ENCODE measurements at places on chromosomes 11 and 22.

DNA sequence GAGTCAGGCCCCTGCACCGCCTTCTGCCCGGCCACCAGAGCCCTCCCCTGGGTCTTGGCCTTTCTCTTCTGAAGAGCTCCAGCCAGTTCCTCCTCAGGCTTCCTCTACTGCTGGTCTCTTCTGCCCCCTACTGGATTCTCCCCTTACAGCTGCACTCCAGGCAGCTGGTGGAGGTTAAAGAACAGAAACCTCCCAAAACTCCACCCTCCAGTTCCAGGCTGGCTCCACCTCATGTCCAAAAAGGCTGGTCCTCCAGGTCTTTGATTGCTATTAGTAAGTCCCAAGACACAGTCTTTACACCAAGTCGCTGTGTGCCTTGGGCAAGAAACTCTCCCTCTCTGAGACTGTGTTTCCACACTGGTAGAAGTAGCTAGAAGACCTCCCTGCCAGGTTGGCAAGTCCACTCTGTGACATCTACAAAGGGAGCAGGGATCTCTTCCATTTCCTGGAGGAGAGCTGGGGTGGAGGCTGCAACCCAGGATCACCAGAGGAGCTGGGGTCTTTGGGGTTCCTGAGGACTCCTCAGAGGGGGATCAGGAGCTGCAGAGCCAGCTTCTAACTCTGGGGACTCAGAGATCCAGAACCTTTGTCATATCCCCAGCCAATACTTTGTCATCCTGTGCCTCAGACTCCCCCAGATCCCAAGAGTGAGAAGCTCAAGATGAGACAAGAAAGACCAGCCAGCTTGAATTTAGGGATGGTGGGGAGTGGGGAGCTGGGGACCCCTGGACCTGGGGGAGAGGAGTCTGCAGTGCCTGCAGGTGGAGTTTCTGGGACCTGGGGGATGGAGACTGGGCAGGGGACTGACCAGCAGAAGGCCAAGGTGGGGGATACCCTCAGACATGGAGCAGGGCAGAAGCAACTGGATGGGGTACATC lies 3.4 kb upstream of the IGLL5 start:
- DNase-seq = peak; percentile 81

GRCh38 chr22:46421267-46421666 lies 85.8 kb downstream of the TRMU start:
- DNase-seq = peak; percentile 26

DNA sequence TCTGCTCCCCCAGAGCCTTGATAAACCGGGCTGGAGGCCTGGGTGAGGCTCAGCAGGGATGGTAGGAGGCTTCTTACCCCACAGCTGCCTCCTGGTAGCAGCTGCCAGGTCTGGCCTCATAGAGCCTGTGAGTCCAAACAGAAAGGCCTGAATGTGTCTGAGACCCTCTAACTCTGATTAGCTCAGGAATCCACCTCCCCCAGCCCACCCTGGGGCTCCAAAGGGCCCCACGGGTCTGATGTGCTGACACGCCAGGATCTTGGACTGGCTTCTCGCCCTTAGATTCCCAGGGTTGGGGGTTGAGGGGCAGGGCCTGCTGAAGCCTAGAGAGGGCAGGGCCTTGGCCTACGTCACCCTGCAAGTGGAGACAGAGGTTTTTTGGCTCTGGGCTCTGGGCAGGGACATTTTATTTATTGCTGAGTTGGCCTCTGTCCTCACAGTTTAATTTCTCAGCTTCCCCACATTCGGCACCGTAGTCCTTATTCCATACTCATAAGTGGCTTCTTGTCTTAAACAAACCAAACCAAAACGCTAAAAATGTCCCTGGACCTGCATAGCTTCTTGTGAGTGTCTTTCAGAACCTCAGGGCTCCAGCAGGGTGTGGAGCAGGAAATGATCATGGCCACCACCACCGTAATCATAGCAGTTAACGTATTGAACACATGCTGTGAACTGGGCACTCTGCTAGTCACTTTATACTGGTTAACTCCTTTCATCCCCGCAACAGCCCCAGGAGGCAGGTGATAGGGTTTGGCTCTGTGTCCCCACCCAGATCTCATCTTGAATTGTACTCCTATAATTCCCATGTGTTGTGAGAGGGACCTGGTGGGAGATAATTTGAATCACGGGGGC lies 25.1 kb downstream of the KIAA1671 start:
- DNase-seq = no peak

DNA sequence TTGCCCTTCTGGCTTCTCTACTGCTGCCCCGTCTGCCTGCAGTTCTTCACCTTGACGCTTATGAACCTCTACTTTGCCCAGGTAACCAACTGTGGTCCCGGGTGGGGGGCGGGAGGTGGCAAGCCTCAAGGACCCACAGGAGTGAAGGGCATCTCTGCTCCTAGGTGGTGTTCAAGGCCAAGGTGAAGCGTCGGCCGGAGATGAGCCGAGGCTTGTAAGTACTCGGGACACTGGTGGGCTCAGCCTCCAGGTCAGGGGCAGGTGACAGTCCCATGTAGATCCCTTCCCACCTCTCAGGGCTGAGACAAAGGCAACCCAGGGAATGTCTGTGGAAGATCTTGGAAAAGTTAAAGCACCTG lies 1.1 kb downstream of the GPR137 start:
- DNase-seq = no peak

DNA sequence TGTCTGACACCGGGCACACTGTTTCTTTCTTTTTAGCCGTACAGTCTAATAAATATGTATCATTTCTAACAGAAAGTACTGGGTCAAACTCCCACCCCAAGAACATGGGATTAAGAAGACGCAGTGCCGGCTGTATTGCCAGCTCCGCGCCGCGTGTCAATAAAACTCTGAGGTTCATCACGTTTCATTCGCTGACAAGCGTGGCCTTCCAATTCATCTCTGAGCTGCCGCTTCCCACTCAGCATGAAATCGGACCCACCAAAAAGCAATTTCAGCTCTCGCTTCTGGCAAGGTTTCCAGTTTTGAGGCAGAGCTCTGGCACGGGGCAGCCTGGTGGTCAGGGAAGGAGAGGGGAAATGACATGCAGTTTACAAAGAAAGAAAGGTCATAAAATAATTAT lies 819.8 kb downstream of the OPCML start:
- DNase-seq = no peak

GRCh38 chr11:26286472-26287066 lies 45.4 kb upstream of the ANO3 start:
- DNase-seq = no peak

DNA sequence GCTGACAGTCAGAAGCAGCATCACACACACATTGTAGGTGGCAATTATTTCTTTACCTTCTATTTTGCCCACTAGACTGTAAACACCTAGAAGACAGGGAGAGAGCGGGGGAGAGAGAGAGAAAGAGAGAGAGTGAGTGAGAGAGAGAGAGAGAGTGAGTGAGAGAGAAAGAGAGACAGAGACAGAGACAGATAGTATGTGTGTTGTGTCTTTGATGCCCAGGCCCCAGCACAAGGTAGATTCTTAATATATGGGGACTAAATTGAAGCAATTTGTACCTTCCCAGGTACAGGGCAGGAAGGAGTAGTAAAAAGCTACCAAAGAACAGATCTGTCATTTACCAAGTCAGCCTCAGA lies 163.7 kb downstream of the PKNOX2 start:
- no peak for DNase-seq

- DNase-seq = no peak
Measured at GRCh38 chr22:41598081-41598480, 8.4 kb upstream of the PMM1 start.

- DNase-seq = no peak
Measured at GRCh38 chr11:12701811-12702592, 27.8 kb downstream of the TEAD1 start.

GRCh38 chr11:70582886-70583641 lies 184.7 kb downstream of the CTTN start:
- DNase-seq = no peak

- DNase-seq = no peak
Measured at GRCh38 chr11:44247508-44247907, 62.4 kb downstream of the ALX4 start.

- no peak for DNase-seq
Measured at GRCh38 chr11:9971894-9972293, 308.0 kb downstream of the SWAP70 start.

GRCh38 chr11:76678321-76678720 lies 7.8 kb upstream of the LRRC32 start:
- DNase-seq = no peak

DNA sequence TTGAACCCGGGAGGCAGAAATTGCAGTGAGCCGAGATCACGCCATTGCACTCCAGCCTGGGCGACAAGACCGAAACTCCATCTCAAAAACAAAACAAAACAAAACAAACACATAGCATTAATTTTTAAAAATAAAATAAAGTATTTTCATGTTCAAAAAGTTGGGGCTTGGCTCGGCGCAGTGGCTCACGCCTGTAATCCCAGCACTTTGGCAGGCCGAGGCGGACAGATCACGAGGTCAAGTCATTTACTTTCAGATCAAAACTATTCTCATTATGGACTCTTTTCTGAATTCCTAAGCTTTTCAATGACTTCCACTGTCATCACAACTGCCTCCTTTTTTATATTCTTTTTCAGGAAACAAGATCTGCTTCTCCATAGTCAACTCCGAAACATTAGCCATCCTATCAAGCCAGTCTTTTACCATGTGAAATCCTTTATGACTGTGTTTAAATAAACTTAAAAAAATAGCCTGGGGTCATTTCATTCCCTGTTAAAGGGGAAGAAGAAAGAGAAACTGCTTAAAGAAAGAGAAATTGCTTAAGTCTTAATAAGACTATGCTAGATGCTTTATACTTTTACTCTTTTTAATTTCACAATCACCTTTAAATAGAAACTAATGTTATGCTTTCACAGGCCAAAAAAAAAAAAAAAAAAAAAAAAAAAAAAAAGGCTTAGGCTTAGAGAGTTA lies 13.1 kb upstream of the CHRNA10 start:
- DNase-seq = no peak

GRCh38 chr11:121692236-121692635 lies 239.5 kb upstream of the SORL1-AS1 start:
- no peak for DNase-seq

- DNase-seq = no peak
Measured at GRCh38 chr11:198236-198806, 5.4 kb downstream of the SCGB1C1 start.

DNA sequence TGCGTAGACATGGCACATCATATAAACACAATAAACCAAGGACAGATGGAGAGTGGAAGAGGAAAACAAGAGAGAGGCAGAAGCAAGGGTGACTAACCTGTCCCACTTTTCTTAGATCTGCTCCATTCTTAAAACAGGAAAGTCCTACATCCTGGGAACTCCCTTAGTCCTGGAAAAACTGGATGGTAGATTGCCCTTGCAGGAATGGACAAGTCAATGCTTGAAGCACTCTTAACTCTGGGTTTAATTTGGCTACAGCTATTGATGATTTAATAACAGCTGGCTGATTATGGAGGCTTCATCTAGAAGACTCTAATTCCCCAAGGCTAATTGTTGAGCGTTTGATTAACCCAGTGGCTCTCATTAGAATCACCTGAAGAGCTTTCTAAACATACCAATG lies 258.8 kb downstream of the MIAT start:
- no peak for DNase-seq

DNA sequence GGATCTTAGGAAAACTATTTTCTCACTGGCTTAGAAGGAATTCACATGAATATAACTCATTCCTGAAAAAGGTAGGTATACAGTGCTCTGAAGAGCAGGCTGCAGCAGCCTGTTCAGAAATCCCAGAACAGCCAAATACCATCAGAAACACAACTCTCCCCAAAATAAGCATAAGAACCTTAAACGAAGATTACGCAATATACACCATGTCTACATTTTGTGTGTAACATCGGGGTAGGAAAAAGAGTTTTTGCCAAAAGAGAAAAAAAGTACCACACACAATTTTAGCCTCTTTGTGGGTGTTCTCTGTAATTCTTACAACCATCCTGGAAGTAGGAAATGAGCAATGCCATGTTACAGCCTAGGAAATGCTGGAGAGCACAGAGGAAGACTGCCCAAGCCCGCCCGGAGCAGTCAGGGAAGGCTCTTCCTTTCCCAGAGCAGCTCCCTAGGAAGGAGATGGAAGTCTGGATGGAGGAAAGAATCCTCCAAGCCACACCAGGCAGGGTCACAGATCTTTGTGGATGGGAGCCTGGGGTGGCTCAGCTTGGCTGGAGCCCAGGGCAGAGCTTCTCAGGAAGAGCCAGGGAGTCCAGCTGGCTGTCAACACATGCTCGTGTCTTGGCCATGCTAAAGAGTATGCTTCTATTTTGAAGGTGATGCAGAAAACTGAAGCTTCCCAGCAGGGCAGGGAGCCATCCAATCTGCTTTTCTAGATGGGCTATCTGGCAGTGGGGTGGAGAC lies 49.7 kb upstream of the ARFGAP3 start:
- no peak for DNase-seq

- no peak for DNase-seq
Measured at GRCh38 chr11:14310679-14311078, 48.3 kb downstream of the RRAS2 start.

DNA sequence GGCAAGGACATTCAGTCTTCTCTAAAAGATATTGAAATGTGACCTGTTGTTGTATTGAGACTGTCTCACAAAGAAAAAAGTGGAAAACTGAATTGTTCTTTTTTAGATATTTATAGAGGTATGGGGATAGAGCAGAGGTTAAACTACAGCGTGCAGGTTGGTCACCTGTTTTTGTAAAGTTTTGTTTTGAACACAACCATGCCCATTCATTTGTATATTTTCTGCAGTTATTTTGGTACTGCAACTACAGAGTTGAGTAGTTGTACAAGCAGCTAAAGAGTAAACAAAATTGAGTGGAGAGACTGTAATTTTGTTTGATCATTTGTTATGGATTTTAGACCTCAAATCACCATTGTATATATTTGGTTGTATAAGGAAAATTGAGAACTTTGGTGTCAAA lies 11.3 kb downstream of the EED start:
- DNase-seq = no peak

- no peak for DNase-seq
Measured at GRCh38 chr22:38072322-38073149, 11.4 kb downstream of the SLC16A8 start.

GRCh38 chr11:2453436-2453835 lies 8.6 kb downstream of the KCNQ1 start:
- DNase-seq = no peak

- peak; percentile 46 for DNase-seq
Measured at GRCh38 chr11:69292221-69292648, 1.7 kb upstream of the MYEOV start.

GRCh38 chr11:66548041-66548440 lies 1.3 kb downstream of the ACTN3 start:
- DNase-seq = no peak

GRCh38 chr11:61696602-61697001 lies 16.4 kb downstream of the DAGLA start:
- no peak for DNase-seq
